ENCODE measurements at places on chromosomes 12 and 14.

DNA sequence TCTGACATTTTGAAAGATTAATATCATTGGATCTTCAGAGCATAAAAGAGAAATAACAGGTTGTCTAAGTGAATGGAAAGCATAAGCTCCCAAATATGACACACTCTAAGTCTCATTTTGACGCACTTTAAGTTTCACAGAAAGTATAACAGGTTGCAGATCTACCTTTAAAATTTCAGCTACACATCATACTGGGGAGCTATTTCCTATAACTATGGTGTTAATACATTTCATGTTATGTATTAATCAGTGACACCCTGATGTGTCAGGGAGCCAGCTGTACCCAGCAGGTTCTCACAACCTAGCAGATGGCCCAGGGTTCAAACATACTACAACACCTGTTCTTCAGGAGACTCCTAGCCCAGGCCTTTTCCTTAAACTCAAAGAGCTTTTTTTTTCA is 31.1 kb upstream of the TMX1 start:
- DNase-seq = no peak

DNA sequence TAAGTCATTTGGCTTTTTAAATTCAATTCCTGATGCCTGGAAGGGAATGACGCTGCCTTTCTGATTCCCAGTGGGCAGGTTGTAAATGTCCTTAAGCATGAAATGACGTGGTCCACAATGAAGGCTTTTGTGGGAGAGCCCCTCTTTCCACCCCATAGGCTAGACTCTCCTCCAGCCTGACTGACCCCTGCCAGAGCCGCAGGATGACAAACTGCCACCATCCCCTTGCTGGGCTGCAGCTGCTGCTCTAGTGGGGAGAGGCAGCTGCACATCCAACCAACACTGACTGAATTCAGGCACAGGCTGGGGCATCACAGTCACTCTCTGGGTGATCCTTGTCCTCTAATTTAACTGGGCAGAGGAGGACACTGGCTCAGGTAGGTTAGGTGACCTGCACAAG is 6.3 kb downstream of the TSPAN11 start:
- DNase-seq = no peak

GRCh38 chr12:42332301-42333285 is 6.6 kb downstream of the PPHLN1 start:
- no peak for DNase-seq

GRCh38 chr12:39272871-39273655 is 169.9 kb downstream of the KIF21A start:
- no peak for DNase-seq

All from activated naive CD4-positive, alpha-beta T cell treated with anti-CD3 and anti-CD28 coated beads, Interleukin-2, amount 50 U/mL, for 16 hours (primary cell).